ENCODE measurements at places on chromosomes 7 and 10. TPM values are rescaled to one million over a fixed set of nuclear protein-coding genes. Genes with fewer than 3 reads are reported as not detected.
A peak's percentile ranks its signal among the peaks of the same experiment; 100 is the strongest.

- DNase-seq = peak; percentile 96
Observed at GRCh38 chr7:129990403-129991192, 37.8 kb upstream of the UBE2H start.

GRCh38 chr10:37390926-37391325 is 265.5 kb downstream of the ANKRD30A start:
- no peak for DNase-seq

The CCDC146 gene
- 0.43 TPM for total RNA-seq

DNA sequence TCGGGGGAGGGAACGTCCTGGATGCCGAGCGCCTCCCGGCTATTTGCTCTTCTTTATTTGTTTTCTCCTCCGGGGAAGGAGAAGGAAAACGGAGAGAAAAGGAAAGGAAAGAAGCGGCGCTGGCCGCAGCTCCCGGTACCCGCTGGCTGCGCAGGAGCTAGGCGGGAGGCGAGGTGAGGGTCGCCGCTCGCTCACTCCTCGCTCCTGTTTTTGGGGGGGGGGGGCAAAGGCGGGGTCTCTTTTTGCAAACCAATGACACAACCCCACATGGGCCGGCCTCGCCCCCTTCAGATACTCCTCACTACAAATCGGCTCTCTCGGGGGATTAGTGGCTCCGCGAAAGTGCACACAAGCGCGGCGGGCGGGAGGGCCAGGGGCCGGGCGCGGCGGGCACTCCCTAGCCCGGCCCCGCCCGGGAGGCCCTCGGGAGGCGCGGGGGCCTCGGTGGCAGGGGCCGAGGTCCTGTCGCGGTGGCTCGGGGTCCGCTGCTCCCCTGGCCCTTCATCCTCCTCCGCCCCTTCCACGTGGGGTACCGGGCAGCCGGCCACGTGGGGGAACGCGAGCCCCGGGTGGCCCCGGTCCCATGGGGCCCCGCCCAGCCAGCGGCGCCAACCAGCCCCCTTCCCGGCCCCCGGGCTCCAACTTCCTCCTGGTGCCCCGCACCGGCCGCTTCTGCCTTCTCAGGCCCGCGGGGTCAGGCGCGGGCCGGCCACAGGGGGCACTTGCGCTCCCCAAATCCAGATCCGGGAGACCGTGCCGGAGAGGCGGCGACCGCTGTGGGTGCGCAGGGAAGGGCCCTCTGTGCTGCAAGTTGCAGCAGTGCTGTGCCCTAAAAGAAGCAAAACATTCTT is 718 bp upstream of the CTBP2 start:
- peak; percentile 85 for DNase-seq

DNA sequence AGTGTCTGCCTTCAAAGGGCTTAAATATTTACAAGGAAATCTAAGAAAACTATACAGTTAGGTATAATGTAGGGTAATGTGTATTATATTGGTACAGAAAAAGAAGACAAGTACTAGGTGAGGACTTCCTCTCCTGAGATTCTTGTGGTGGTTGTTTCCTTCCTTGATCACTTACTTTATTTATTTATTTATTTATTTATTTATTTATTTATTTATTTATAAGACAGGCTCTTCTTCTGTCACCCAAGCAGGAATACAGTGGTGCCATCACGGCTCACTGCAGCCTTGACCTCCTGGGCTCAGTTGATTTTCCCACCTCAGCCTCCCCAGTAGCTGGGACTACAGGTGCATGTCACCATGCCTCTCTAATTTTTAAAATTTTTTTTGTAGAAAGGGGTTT is 18.2 kb upstream of the DNAH11 start:
- DNase-seq = no peak

DNA sequence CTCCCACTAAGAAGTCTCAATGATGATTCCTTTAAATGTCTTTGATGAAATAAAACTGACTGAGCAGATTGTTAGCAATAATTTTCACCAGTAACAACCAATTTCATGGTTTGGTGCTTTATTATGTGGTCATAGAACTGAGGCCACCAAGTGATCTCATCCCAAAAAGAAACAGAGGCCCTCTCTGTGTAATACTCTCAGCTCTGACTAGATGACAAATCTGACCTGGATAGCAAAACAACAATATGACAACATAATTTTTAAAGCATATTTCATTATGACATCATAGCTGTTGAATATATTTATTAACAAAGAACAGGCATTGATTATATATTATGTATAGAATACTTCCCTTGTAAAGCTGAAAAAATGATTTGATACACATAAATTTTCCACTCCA is 5.9 kb downstream of the SEMA3E start:
- DNase-seq = no peak

- no peak for DNase-seq
Observed at GRCh38 chr10:113142601-113143362, 192.7 kb downstream of the TCF7L2 start.

The ANKRD7 gene
- 9.6 TPM for total RNA-seq

DNA sequence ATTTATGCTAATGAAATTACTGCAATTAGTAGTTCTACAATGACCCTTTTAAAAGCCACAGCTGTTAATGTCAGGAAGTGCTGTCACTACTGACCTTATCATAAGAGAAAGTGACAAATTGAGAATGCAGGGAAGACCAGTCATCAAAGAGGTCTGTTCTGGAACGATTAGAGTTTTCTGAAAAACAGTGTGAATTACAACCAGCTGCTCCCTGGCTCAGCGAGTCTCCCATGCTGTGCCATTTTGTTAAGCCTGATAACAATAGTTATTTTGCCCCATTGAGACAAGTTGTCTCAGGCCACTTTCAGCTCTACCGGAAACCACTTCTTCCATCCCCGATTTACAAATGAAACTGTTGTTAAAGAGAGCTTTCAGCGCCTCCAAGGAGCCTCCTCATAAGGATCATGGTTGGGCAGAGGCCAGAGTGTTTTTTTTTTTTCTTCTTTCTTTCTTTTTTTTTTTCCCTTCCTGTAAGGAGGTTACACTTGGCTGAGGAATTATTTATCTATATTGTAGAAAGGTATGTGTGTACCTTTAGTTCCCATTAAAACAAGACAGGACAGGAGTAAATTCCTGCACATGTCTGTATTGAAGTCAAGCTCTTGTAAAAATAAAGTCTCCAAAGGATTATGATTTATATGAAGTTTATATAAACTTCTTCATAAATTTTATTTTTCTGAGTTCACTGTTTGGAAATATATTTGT is 173.6 kb downstream of the CDCA7L start:
- peak; percentile 74 for DNase-seq

GRCh38 chr7:37438906-37439652 is 9.6 kb downstream of the ELMO1 start:
- DNase-seq = no peak

GRCh38 chr7:2520131-2520760 is 672 bp downstream of the LFNG start:
- peak; percentile 41 for DNase-seq

DNA sequence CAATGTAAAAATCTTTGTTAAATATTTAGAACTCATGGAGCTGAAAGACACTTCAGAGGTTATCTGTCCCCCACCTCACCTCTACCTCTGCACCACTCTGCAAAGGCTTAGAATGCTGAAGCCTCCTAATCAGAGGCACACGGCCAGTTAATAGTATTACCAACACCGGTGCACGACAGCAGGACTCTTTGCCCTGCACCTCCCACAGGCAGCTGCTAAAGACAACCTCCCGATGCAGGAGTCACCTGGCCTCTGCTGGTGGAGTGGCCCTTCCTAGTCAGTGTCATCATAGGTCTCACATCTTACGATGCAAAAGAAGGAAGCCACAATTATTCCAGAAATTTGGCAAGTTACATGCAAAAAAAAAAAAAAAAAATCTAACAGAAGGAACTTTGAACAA is 66.6 kb upstream of the MGMT start:
- no peak for DNase-seq

DNA sequence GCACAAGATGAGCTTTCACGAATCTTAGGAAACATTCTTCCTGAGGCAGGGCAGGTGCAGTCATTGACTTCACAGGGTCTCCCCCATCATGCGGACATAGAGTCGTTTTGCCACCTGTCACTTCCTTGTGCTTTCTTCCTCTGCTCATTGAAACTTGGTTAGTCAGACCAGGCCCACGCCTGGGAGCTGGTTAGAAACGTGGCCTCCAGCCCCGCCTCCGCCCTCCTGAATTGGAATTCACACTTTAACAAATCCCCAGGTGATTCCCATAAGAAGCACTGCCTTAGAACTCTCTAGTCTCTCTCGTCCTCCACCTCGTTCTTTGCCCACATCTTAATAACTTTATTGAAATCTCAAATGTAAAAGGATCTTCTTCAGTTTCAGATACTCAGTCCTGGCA is 265.5 kb upstream of the FZD8 start:
- no peak for DNase-seq

The CPA4 gene
- 0.11 TPM for total RNA-seq

The GCK gene
- not detected for total RNA-seq

DNA sequence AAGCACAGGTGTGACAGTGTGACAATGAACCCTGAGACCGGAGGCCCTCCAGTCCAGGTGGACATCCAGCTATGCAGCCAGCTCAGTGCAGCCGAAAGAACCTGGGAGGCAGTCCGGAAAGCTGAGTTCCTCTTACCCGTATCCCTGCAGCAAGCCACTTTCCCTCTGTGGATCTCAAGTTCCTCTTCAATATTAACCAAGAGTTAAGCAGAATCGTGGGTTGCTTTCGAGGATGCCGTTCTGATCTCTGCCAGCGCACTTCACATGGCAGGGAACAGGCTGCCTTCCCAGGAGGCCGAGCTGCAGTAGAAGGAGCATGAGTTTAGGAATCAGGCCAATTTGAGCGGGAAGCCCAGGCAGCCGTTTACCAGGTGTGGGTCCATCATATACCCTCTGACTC is 591.6 kb downstream of the SDK1 start:
- no peak for DNase-seq

DNA sequence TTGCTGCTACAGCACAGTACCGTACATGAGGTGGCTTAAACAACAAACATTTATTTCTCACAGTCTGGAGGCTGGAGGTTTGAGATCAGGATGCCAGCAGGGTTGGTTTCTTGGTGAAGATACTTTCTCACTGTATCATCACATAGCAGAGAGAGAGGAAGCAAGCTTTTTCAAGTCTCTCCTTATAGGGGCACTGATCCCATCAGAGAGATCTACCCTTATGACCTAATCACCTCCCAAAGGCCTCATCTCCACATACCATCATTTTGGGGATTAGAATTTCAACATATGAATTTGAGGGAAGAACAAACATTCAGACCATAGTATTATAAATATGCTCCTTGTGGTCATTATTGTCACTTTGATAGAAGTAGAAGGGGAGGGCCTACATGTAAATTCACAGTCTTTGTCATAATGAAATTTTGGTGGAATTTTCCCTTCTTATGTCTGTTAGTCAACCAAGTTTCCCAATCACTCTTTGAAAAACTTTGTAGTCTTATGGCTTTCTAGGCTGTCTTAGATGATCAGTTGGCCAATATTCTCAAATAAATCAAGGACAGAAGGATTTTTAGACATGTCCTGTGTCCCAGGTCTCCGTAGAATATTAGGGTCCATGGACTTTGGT is 606.2 kb downstream of the LRMDA start:
- DNase-seq = no peak

The LRRC18 gene
- not detected for total RNA-seq

GRCh38 chr7:29035044-29035740 is 77.1 kb upstream of the TRIL start:
- peak; percentile 94 for DNase-seq

DNA sequence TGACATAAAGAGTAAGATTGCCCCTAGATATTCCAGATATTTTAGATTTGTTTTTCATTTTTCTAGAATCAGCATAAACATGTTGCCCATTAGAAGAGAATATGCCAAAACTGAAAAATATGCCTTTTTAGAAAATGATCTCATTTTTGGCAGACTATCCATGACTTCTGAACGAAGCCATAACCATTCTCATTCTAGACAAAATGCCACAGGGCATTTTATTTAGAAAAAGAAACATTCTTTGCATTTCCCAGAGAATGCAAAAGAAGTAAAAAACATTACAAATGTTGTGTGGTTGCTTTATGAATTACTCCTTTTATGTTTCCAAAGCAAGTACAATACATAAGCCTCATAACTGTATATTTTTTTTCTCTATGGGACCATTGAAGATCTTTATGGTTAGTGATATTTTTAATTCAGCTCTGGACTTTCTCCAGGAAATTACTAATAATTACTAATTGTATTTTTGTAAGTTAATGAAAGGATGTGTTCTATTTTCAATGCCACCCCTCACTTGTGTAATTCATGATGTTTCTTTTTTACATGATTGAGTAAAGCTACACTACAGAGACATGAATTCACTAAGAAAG is 109.6 kb upstream of the SEM1 start:
- peak; percentile 84 for DNase-seq

- DNase-seq = no peak
Observed at GRCh38 chr10:110378006-110378405, 73.3 kb upstream of the SMNDC1 start.

- DNase-seq = no peak
Observed at GRCh38 chr10:71984126-71984808, 20.1 kb downstream of the CHST3 start.

DNA sequence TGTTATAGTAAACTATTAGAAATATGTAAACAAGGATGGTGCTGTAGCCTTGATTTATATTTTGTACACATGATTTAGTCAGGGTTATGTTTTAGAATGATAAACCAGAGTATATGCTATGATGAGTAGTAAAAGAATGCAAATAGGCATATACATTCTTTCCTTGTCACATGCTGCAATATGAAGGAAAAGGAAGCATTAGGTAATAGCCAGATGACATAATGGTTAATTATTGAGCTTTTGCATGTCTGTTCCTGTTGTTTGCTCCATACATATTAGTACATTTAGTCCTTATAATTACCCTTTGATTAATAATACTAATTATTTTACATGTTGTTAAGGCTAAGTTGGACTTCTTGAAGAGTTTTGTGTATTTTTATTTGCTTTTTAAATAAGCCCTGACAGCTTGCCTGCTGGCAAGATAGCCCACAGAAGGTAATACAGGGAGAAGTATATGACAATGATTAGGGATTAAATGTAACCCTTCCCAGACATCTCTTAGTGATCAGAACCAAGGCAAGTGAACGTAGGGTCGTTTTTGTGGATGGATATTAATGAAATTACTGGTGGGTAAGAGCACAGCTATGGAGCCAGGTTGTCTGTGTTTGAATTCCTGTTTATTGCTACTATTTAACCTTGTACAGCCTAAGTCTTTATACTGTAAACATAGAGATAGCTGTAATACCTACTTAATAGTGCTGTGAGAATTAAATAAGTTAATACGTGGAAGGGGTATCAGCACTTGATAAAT is 68.4 kb downstream of the PHTF2 start:
- peak; percentile 28 for DNase-seq

- DNase-seq = no peak
Observed at GRCh38 chr7:137084607-137085380, 216.3 kb downstream of the CHRM2 start.

DNA sequence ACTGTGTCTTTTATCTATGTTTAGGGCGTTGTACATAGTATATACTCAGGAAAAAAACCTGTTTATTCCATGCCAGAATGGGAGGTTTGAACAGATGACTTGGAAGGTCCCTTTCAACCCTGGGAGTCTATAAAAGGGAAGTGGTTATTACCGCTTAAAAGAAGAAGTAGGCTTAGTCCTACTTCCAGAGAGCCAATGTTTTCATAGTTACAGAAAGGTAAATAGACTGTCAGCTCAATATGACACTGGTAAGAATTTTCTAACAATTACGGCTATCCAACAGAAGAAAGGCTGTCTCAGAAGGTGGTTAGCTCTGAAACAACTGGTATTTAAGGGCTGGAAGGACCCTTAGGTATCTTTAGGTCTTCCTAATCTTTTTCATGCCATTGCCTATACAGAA is 1.1 kb upstream of the TFAM start:
- DNase-seq = no peak

The ACHE gene
- 1.8 TPM for total RNA-seq

GRCh38 chr10:132104471-132105301 is 38.9 kb downstream of the JAKMIP3 start:
- DNase-seq = no peak

The PALS2 gene
- 35.7 TPM for total RNA-seq

The MYH16 gene
- not detected for total RNA-seq

The CPA2 gene
- not detected for total RNA-seq

Measured in SK-MEL-5 (cell line).